ENCODE measurements at places on chromosomes 4 and X.

DNA sequence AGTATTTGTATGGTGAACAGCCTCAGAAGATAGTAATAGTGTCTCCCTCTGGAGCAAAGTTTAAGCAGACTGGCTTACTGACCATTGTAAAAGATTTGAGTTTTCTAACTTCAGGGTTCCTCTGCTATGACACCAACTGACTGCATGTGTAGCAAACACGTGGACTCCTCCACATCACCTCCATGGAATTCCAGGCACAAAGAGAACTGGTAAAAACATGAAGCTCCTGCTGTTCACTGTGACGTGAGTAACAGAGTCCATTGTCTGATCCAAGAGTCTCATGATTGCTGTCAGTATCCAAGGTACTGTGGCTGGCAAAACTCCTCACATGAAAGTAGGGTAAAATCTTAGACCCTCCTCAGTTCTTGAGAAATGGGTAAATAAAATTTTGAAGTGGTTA lies 107.6 kb upstream of the FAM9B start:
- DNase-seq = no peak

GRCh38 chr4:15037923-15038541 lies 35.8 kb downstream of the CPEB2 start:
- DNase-seq = no peak

GRCh38 chrX:96389281-96390047 lies 295.2 kb upstream of the DIAPH2 start:
- no peak for DNase-seq

GRCh38 chr4:166628454-166628853 lies 605.8 kb downstream of the SPOCK3 start:
- no peak for DNase-seq

DNA sequence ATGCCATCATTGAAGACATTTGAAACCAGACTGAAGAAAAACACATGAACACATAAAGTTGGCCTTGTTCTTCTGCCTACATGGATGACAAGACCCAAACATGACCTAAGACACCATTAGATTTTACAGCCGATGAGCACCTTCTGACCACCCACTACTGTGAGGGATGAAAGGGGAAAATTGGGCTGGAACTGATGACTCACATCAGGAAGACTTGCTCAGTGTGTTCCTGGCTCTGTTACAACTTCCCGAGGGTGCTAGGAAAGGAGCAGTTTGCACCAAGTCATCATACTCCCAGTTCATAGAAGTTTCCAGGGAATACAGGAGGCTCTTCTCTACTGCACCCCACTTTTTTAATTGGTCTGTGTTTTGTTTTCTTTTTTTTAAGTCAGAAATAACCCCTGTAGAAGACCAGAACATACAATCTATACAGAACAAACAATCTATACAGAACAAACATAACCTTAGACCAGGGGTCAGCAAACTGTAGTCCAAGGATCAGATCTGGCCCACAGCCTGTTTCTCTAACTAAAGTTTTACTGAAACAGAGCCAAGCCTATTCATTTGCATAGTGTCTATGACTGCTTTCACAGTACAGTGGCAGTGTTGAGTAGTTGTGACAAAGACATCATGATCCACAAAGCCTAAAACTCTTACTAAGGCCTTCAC lies 25.3 kb downstream of the BTC start:
- peak; percentile 5 for DNase-seq

DNA sequence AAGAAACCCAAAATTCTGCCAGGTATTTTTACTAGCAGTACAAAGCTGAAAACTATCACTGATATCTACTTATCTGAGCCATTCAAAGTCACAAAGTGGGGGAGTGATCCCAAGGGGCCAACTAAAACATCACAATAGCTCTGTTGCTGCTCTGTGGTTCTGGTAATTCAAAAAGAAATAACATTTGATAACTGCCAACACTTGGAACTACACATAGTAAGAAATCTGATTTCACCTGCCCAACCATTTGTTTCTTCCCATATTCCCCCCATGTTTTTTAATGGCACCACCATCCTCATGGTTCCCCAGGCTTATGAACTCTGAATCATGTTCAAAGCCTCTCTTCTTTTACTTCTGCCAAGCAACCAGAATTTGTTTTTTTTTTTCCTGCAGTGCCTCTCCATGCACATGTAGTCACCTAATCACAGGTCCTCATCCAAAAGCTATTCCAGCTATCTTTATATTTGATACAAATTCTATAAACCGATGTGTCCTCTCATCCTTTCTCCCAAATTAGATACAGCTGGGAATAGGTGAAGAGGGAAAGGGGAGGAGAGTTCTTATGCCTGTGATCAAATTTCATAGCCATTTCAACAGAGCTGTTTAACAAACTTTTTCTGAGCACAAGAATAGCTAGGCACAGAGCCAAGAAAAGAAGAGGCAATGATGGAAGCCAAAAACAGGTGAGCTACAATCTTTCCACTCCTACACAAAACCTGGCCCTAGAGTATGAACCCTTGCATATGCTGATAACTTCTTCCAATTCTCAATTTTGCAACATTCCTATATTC lies 7.7 kb downstream of the AMMECR1 start:
- no peak for DNase-seq

DNA sequence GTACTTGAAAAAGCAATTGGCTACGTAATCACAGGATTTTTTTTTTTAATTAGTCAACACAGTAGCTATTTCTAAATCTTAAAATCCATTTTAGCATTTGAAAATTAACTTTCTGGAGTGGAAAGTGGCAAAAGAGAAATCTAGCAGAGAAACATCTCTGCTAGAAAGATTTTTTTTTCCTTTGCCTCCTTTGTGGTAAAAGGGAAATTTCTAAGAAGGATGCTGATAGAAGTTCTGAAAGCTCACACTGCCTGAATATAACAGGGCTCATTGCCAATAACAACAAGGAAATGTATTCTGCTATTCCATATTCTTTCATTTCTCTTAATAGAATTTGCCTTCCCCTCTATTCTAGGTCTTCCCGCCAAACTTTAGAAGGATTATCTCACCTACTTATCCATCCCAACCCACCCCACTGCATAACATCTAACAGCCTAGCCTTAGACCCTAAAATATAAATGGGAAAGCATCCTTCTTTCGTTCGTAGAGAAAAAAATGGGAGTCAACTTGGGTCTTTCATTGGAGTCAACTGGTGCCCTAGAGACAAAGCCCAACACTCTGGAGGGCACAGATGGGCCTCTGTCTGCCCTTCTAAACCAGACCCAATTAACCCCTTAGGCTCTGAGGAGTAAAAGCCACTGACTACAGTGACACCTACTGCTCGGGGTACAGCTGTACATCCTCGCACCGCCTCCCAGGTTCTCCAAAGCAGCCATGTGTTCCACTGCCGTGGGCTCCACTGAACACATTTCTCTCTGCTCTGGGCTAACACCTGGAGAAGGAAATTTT lies 103.9 kb downstream of the MAML3 start:
- DNase-seq = peak; percentile 23

DNA sequence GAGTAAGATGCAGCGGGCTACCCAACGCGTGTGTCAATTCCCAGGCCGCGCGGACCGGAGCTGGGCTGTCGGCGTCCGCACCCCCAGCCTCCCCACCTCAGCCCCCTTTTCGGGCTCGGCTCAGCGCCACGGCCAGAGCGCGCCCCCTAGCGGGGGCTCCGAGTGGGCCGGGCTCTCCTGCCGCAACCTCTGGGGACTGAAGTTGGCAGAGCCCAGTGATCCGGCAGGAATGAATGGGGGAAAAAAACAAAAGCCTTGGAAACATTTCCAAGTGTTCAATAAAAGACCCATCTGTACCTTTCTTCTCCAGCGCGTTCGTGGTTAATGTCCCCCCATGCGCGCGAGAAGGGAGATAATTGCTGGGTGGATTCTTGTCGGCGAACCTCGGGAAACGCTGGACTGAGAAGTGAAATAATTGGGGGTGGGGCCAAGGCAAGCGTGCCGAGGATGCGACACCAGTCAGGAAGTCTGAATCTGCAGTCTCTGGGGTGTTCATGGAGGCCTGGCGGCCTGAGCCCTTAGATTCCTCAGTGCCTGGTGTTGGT lies 5.2 kb upstream of the ARX start:
- peak; percentile 20 for DNase-seq

DNA sequence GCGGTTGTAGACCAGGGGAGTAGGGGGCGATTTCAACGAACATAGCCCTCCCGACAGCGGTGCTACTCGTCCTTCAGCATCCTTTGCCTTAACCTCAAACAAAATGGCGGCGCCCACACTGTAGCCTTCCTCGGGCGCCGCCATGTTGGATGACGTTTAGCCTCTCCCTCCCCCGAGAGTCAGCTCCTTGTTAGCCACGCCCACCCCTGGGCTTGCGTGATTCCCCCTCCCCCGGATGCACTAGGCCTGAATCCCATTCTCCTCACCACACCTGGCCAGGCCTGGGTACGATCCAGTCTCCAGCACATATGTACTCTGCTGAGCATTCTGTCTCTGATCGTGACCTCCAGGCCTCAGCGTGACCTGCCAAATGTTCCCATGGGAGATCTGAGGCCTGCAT lies 49.0 kb upstream of the ZNF157 start:
- DNase-seq = no peak

DNA sequence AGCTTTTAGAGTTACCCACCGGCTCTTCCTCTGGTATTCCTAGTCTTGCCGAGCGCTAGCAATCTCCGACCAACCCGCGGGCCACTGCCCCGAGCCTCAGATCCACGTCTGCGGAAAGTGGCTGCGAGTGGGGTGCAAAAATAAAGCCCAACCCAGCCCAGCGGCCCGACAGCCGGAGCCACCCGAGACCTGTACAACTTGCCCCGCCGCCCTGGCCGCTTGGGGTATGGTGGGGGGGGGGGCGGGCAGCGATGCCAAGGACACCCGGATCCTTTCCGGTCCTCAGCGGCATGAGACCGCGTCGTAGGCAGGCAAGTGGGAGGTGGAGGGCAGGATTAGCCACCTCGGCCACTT lies 1.6 kb downstream of the SLITRK4 start:
- DNase-seq = no peak

GRCh38 chrX:115521741-115522140 lies 39.2 kb upstream of the PLS3 start:
- DNase-seq = no peak

DNA sequence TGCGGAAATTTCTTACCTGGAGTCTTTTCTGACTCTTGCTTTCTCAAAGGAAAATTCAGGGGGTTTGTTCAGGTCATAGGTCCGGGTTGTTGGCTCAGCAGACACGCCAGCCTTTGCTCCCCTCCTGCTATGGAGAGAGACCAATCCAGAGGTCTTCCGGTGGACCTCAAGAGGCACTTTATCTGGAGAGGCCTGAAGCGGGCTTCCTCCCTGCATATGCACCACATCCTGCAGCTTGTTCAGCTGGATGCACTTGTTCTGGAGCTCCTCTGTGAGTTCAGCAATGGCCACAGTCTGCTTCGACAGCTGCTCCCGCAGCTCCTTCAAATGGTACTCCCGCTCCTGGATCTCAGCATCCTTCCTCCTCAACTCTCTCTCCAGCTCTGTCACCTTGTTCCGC lies 10.5 kb downstream of the PRKG2 start:
- DNase-seq = no peak

- no peak for DNase-seq
These were observed 55.5 kb downstream of the SCML1 start for GRCh38 chrX:17792826-17793225.

DNA sequence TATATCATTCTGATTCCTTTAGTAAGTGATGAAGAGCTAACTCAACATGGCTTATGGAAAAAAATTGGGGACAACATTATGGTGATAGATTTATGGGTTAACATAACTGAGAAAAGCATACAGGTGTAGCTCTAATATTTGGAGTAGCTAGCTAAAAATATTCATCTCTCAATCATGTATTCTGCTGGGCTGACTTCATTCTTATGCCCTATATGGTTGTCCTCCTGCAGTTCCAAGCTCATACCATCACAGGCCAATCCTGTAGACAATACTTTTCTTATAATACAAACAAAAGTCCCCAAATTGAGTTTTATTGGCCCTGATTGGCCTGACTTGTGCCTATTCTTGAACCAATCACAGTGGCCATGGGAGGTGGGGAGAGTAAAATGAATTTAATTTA lies 6.7 kb upstream of the FAM241A start:
- no peak for DNase-seq

GRCh38 chrX:43962636-43963035 lies 10.6 kb downstream of the NDP start:
- no peak for DNase-seq

- DNase-seq = no peak
These were observed 24.2 kb downstream of the HERC3 start for GRCh38 chr4:88616275-88617150.

GRCh38 chr4:37891260-37892159 lies 626 bp downstream of the TBC1D1 start:
- DNase-seq = peak; percentile 16

DNA sequence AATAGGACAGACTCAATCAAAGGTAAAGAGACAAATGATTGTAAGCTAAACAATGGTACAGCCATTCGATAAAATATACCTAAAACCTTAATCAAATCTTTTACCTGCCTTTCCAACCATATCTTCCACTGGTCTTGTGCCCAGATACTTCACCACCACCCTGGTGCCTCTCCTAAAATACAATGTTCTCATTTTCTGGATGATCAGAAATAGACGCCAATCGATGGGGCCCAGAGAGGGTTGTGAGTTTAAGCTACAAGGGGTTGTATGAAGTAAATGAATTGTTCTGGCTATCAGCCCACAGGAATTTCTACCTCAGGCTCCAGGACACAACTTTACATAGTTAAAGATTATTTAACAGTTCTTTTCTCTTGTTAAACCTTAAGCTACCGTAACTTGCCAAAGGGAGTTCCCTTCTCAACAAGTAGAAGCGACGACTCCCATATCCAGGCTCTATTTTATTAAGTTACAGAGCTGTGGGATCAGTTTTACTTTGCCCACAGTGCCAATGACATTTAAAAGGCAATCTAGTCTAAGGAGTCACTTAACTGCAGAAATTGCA lies 99.1 kb downstream of the CHRNA9 start:
- DNase-seq = no peak

GRCh38 chr4:131419147-131419546 lies 1729.9 kb upstream of the PCDH10 start:
- no peak for DNase-seq

GRCh38 chr4:4248885-4249203 lies 821 bp upstream of the TMEM128 start:
- no peak for DNase-seq

DNA sequence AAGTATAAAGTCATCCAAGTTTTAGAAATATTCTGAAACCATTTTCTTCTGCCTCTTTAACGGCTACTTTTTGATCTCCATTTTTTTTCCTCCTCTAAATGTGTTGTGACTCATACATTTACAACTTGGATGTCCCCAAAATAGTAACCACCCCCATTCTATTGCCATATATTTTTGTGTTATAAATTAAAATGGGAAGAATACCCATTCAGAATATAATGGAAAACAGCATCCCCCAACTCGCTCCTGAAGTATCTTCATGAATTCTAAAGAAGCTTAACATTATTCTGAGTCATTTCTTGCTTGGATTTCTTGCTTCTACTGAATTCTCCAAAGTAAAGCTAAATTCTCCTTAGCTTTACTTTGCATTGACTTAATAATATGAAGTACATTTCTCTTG lies 92.0 kb upstream of the PTPN13 start:
- no peak for DNase-seq

DNA sequence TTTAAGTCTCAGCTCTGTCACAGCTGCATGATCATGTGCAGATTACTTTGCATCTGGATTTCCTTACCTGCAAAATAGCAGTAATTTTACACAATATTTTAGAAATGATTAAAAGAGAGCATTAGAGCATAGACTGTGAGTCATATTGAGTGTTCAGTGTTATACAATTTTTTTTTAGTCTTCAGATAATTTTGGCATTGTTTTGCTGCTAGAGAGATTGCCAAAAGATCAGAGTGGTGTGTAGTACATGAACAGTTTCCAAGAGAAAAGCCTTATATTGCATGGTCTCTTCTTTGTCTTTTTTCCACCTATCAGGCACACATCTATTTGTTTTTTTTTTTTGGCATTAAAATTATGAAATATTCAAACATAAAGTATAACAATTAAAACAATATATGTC lies 209.6 kb upstream of the TLL1 start:
- DNase-seq = no peak

- DNase-seq = no peak
These were observed 889 bp downstream of the MGARP start for GRCh38 chr4:139278912-139279759.

Measured in SW480 (cell line).